ENCODE measurements at places on chromosomes 6 and 20.
A peak's percentile ranks its signal among the peaks of the same experiment; 100 is the strongest.

DNA sequence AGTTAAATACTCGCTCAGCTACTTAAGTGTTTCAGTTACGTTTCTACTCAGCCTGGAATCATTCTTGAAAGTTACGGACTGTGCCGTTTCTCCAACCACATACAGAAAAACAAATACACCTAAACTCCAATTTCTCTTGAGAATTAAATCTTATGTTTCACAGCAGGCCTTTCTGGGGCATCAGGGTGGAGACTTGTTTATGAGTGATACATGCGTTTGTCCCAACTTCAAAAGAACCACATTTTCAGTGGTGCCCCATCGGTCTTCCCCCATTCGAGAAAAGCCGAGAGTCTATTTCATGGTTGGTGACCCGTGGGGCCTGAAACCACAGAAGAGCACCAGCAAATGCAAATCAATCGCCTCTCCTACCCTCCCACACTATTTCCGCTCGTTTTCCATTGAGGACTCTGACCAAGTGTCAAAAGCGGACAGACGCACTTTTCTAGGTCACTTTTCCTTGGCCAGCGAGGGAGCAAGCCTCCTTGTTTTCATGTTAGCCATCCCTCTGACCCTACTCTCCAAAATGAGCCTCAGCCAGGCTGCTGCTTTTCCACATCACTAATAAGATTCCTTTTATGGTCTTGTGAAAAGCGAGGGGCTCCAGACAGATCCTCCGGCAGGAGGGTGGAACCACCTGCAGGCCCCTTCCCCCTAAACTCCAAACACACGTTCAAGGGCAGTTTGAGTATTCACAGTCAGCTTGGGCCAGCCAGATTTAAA lies 3.1 kb downstream of the JAG1 start:
- DNase-seq = no peak

DNA sequence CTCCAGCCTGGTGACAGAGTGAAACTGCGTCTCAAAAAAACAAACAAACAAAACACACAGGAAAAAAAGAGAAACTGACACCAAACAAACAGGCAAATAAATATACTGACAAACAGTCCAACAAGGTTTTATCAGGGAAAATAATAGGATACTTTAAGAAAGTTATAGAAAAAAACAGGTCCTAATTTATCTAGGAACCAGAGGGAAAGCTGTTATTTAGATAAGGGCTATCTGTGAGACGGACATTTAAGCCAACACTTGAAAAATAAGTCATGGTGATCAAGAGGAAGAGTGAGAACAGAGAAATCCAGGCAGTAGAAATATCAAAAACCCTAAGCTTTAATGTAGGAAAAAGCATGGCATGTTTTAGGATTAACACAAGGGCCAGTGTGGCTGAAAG lies 68.9 kb downstream of the FAM217A start:
- no peak for DNase-seq

DNA sequence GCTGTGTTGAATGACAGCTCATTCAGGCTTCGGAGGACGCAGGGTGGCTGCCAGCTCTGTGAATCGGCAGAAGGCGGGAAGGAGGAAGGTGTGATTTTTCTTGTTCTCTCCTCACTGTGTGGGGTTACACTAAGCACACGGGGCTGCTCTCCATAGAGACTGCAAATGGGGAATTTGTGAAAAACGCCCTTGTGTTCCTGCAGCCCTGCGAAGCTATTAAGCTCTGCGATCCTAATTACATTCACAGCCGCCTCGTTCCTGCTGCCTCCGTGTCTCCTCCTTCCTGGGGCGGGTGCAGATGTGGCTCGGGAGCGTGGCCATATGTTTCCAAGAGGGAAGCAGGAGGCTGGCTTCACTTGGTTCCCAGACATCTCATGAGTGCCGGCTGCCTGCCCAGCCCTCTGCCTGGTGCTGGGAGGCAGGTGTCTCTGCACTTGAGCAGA lies 124.0 kb downstream of the TOX2 start:
- DNase-seq = peak; percentile 58

DNA sequence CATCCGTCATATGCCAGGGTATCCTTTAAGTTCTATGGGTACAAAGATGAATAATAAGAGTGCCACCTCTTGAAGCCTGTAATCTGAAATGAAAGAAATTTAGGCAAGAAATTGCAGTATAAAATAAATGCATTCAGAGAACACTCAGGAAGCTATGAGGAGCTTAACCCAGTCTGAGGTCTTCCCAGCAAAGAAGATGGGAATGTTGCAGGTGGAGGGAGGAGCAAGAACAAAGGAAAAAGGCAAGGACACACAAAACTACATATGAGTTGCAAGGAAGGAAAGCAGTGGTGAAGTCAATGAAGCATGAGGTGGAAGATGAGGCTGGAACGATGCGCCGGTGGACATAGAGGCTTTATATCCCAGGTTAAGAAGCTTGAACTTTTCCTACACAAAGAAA lies 67.0 kb upstream of the DST start:
- DNase-seq = no peak

DNA sequence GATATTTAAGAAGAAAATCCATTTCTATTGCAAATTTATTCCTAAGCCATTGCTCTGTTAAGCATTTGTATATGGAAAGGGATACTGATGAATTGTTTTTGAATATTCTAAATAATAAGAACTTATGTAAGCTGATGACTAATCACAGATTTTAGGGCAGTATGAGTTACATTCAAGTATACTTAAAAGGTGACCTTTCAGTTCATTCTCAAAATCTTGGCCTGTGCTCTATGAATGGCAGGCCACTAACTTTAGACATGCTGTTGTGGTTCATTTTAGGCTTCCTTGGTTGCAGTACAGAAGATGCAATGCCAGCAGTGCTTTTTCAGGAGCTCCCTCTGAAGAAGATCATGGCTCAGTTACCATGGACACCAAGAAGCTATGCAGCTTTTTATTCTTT lies 380.4 kb downstream of the CENPW start:
- DNase-seq = no peak

DNA sequence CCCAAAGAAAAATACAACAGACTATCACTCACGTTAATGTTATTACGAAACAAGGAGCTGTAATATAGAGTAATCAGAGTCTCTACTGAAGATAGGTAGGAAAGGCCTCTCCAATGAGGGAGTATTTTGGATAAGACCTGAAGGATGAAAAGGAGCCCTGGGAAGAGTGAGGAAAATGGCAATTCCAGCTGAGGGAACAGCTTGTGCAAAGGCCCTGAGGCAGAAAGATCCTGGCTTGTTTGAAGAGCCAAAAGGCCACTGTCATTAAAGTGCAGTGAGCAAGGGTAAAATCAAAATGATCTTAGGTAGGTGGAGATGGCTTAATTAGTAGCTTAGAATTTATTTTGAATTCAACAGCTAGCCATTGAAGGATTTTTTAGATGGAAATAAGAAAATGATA lies 138.6 kb downstream of the KHDC1L start:
- no peak for DNase-seq

DNA sequence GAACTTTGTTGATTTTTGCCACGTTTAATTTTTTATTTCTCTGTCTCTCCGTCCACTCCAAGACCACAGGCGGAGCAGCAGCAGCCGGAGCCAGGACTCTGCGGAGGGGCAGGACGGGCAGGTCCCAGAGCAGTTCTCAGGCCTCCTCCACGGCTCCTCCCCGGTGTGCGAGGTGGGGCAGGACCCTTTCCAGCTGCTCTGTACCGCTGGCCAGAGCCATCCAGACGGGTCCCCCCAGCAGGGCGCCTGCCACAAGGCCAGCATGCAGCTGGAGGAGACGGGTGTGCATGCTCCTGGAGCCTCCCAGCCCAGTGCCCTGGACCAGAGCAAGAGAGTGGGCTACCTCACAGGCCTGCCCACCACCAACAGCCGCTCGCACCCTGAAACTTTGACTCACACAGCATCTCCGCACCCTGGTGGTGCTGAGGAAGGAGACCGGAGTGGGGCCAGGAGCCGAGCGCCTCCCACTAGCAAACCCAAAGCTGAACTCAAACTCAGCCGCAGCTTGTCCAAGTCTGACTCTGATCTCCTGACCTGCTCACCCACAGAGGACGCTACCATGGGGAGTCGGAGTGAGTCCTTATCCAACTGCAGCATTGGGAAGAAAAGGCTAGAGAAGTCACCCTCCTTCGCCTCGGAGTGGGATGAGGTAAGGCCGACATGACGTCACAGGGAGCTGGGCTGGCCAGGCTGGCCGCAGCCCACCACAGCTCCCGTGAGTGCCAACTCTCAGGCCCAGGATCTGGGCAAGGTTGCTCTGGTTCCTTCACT lies 123.5 kb downstream of the TCP11 start:
- peak; percentile 81 for DNase-seq

DNA sequence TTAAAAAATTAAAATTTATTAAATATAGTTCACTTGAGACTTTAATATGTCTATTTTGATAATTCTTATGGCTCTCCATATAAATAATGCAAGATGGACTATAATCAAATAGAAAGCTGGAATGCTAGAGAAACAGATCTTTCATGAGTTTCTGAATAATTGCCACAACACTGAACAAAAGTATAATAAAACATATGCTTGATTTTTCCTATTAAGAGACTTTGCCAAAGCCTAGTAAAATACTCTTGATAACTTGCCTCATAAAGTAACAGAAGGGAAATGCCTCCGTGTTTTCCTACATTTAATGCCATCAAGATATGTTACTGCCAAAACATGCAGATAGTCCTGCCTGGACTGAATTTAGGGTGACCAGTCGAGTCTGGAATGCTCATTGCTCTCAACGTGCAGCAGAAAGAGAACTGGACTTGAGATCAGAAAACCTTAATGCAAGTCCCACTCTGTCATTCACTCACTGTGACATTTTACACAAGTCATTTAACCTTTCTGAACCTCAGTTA lies 153.2 kb downstream of the AIG1 start:
- DNase-seq = no peak

DNA sequence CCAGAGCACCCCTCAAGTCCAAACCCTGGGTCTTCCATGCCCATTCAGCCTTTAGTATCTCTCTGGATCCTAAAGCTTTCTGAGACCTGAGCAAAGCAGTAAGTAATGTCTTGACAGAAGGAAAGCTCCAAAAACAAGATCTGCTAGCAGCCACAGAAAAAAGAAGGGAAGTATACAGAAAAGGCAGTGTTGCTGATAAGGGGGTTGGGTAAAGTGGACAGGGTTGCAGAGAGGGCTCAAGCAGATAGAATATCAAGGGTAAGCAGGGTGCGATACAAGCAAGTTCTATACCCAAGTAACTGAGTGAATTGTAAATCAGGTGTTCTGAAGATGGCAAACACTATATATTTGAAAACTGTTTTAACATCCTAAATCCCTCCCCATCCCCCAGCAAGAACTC lies 113.4 kb upstream of the CARMIL1 start:
- DNase-seq = no peak

All from lung (tissue), 17 donors.